Mesenchymal stem cell (in vitro differentiated cells and primary cell): ENCODE measurements at places on chromosomes 1 and 21.
A peak's percentile ranks its signal among the peaks of the same experiment; 100 is the strongest.

- no peak overlapping the region for H3K4me3 ChIP-seq
- no peak for DNase-seq
- H3K36me3 ChIP-seq, result peaks cover 58% of the 10 kb centered on the region
- H3K27me3 ChIP-seq, result no peaks in the 10 kb centered on the region
Measured at GRCh38 chr1:43653893-43654292, 3.9 kb downstream of the KDM4A start.

GRCh38 chr1:70353601-70354331 lies 756 bp downstream of the ANKRD13C start:
- peak overlapping the region; percentile 85 for H3K27ac ChIP-seq
- peak overlapping the region; percentile 99 for H3K4me3 ChIP-seq
- H3K4me1 ChIP-seq, result peaks cover 7% of the 10 kb centered on the region
- DNase-seq, result peak; percentile 93
- peaks cover 3% of the 10 kb centered on the region for H3K36me3 ChIP-seq

- no peak for DNase-seq
- H3K36me3 ChIP-seq, result no peaks in the 10 kb centered on the region
- H3K4me1 ChIP-seq, result no peaks in the 10 kb centered on the region
Measured at GRCh38 chr21:19400223-19400770, 996.7 kb upstream of the TMPRSS15 start.

DNA sequence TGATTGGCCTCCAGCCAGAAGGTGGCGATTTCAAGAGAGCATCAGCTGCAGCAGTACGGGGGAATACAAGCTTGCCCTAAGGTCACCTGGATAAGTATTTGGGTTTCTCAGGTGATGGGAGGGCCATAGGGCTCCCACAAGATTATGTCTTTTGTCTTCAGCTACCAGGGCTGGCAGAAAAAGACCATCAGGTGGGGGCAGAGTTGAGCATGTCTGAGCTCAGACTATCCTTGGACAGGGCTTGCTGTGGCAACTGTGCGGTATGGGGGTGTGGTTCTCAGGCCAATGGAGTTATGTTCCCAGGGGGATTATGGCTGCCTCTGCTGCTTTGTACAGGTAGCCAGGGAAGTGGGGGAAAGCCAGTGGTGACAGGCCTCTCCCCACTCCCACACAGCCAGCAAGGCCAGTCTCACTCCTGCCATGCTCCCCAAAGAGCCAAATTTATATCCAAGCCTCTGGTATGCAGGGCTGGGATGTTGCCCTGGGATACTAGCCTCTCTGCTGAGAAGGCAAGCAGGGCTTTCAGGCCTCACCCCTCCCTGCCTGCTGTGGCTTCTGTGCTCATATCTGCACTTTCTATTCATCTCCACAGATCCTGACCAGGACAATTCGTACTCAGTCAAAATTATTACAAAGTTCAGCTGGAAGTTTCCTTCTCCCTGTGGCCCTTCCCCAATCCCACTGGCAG lies 26.6 kb upstream of the CD84 start:
- no peak for DNase-seq
- H3K4me1 ChIP-seq, result peaks cover 4% of the 10 kb centered on the region
- H3K27ac ChIP-seq, result no peak overlapping the region
- H3K4me3 ChIP-seq, result no peak overlapping the region

DNA sequence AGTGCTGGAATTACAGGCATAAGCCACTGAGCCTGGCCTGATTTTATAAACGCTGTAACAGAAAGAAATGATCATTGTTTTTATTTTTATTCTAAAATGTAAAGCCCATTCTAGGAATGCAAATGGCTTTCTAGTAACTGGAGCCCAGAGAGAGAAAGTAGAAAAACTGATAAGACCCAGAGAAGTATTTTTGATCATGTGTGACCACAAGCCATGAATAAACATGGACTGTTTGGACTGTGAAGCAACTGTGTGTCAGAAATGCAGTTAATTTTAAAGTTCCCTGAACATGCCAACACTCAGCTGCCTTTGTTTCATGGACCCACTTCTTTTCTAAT lies 39.7 kb downstream of the EIF2B3 start:
- no peak for DNase-seq
- no peaks in the 10 kb centered on the region for H3K36me3 ChIP-seq
- H3K27ac ChIP-seq, result no peak overlapping the region
- H3K4me1 ChIP-seq, result peaks cover 2% of the 10 kb centered on the region

- H3K4me3 ChIP-seq, result no peak overlapping the region
- no peaks in the 10 kb centered on the region for H3K27me3 ChIP-seq
- peak; percentile 70 for DNase-seq
Measured at GRCh38 chr1:167728818-167729410, 7.1 kb downstream of the MPZL1 start.

DNA sequence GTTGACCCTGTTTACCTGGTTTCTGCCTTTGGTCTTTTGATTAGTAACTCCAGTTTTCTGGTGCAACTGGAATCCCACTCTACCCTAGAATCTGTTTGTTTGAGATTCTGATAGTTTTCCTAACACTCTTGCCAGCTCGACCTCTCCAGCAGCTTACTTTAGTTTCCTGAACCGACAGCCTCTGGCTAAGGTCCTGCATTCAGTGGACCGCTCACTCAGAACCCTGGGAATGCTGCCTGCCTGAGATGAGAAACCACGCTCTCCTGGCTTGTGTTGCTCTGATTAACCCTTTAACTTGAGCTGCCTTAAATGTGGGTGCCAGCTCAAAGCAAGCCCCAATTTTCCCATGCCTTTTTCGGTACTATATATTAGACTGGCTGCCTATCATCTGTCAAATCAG lies 45.3 kb upstream of the SIPA1L2 start:
- no peak overlapping the region for H3K27ac ChIP-seq
- no peaks in the 10 kb centered on the region for H3K4me1 ChIP-seq
- no peaks in the 10 kb centered on the region for H3K27me3 ChIP-seq

- H3K4me1 ChIP-seq, result peaks cover 5% of the 10 kb centered on the region
- H3K4me3 ChIP-seq, result no peak overlapping the region
- H3K36me3 ChIP-seq, result no peaks in the 10 kb centered on the region
- H3K27me3 ChIP-seq, result no peaks in the 10 kb centered on the region
- no peak overlapping the region for H3K27ac ChIP-seq
Measured at GRCh38 chr1:27513528-27513927, 23.6 kb upstream of the WASF2 start.

GRCh38 chr1:237864338-237865244 lies 26.1 kb downstream of the ZP4 start:
- H3K4me3 ChIP-seq, result no peak overlapping the region
- H3K27me3 ChIP-seq, result peaks cover 5% of the 10 kb centered on the region
- no peaks in the 10 kb centered on the region for H3K36me3 ChIP-seq
- peaks cover 6% of the 10 kb centered on the region for H3K4me1 ChIP-seq

DNA sequence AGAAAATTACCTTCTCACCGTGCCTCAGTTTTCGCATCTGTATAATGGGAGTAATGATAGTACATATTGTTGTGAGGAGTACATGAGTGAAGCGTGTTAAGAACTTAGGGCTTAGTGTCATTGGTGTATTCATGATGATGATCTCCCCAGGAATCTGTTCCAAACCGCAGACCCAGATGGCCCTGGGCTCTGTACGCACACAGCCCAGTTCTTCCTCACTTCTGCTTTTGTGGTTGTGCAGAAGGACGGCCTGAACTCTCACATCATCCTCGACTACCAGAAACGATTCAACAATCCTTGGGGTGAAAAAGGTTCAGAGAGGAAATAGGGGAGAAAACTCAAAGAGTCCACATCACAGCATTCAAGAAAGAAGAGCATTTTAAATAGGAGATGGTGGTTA lies 323.0 kb downstream of the CAMTA1 start:
- no peak overlapping the region for H3K27ac ChIP-seq
- H3K36me3 ChIP-seq, result no peaks in the 10 kb centered on the region
- no peaks in the 10 kb centered on the region for H3K4me1 ChIP-seq
- DNase-seq, result no peak

- no peak overlapping the region for H3K27ac ChIP-seq
- no peaks in the 10 kb centered on the region for H3K4me1 ChIP-seq
- H3K36me3 ChIP-seq, result no peaks in the 10 kb centered on the region
Measured at GRCh38 chr1:156885314-156885713, 8.2 kb upstream of the PEAR1 start.

GRCh38 chr1:99277066-99277465 lies 12.8 kb downstream of the PLPPR4 start:
- no peaks in the 10 kb centered on the region for H3K36me3 ChIP-seq
- no peaks in the 10 kb centered on the region for H3K4me1 ChIP-seq
- H3K27ac ChIP-seq, result no peak overlapping the region
- no peak for DNase-seq

- DNase-seq, result peak; percentile 46
- no peak overlapping the region for H3K27ac ChIP-seq
- H3K36me3 ChIP-seq, result no peaks in the 10 kb centered on the region
- H3K4me1 ChIP-seq, result peaks cover 13% of the 10 kb centered on the region
Measured at GRCh38 chr1:94754570-94754969, 65.6 kb upstream of the SLC44A3 start.
